ENCODE measurements at places on chromosomes 5 and 9.

GRCh38 chr9:118567861-118568260 lies 801.4 kb downstream of the BRINP1 start:
- no peak for DNase-seq

GRCh38 chr5:122076050-122076461 lies 2.0 kb downstream of the LOX start:
- DNase-seq, result no peak

GRCh38 chr5:34867660-34868059 lies 28.7 kb downstream of the TTC23L start:
- no peak for DNase-seq

DNA sequence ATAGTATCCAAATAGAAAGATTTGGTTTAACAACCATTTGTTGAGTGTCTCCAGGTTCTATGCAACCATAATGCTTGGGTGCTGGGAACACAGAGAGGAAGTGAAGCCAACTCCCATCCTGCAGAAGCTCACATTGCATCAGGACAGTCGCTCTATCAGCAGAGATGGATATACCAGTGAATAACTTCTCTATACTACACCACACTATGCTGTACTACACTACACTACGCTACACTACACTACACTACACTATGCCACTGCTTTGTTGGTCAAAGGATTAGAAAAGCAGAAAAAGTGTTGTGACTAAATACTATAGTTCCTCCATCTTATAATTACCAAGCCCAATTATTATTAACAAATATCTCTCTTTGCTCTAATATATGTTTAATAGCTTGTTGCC lies 89.2 kb upstream of the PRRC1 start:
- no peak for DNase-seq

GRCh38 chr9:101707721-101708120 lies 30.7 kb downstream of the GRIN3A start:
- DNase-seq, result no peak

DNA sequence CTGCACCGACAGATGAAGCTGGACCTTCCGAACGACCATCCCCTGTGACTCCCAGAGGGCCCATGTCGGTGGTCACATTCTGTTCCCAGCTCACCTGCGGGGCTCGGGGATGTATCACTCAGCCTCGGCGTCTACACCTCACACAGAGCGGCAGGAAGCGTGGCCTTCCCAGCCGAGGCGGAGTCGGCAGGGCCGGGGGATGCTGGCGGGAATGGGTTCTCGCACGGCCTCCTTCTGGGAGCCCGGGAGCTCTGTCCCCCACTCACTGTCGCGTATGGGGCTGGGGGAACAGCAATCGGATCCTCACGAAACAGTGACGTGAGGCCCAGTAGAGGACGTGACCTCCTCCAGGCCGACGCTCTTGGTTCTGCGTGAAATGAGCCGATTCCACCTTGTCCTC lies 20.4 kb downstream of the NACC2 start:
- DNase-seq, result no peak
